AG08395 (cell line): ENCODE measurements at places on chromosomes 16 and 17.

DNA sequence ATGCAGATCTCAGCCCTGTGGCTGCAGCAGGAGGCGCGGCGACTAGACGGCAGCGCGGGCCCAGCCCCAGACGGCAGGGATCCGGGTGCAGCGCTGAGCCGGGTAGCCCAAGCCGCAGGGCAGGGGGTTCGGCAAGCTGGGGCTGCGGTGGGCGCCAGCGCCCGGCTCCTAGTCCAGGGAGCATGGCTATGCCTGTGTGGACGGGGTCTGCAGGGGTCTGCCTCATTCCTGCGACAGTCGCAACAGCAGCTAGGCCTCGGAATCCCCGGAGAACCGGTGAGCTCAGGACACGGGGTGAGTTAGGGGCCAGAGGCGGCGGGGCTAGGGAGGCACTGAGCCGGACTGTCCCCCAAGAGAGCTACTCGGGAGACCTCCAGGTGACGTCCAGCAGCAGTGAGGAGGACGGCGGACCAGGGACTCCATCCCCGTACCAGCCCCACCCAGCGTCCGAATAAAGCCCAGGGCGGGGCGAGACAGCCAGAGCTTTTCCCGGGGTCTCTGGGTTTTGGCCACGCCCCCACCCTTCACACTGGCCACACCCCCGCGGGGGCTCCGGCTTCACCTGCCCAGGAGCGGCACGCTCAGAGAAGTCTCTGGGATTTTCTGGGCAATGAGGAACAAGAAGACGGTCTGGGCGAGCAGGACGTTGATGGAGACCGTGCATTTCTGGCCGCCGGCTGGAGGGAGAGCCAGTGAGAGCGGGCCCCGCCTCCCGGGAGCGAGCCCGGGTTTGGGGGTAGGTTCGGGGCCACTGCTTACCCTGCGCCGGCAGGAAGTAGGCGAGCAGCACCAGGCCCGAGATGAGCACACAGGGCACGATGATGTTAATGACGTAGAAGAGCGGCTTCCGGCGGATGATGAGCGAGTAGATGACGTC lies 1.1 kb downstream of the C17orf107 start:
- no peak for DNase-seq

- no peak for DNase-seq
These were observed 2.5 kb downstream of the DEXI start for GRCh38 chr16:10939649-10940234.

DNA sequence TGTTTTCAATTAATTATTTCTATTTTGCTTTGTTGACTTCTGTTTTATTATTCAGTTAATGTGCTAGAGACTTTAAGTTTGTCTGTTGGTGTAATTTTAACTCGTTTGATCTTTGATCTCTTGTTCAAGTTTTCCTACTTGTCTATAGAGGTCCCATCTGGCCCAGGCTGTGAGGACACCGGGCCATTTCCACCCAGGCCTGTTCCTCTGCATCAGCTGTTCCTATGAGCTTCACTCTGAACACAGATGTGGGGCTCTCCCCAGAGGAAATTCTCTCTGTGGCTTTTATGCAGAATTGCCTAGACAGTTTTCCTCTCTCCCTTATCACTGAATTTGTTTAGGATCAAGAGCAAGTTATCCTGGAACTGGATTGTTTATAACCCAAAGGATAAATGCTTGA lies 44.7 kb downstream of the MYO18A start:
- DNase-seq: no peak

DNA sequence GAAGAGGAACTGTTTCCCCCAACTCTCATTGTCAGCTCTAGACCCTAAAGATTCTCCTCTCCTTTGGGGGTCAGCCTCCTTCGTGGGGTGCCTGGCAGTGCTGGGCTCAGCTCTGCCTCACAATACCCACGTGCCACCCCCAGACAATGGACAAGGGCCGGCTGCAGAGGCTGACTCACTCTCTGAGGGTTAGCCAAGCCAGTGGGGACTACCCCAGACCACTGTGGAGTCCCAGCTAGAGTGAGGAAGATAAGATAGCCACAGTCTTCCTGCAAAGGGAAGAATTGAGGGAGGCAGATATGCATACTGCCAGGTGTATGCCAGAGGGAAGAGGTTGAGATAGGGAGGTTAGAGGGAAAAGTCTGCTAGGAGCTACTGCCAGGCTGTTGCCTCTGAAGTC lies 13.5 kb upstream of the MTMR4 start:
- DNase-seq: no peak

DNA sequence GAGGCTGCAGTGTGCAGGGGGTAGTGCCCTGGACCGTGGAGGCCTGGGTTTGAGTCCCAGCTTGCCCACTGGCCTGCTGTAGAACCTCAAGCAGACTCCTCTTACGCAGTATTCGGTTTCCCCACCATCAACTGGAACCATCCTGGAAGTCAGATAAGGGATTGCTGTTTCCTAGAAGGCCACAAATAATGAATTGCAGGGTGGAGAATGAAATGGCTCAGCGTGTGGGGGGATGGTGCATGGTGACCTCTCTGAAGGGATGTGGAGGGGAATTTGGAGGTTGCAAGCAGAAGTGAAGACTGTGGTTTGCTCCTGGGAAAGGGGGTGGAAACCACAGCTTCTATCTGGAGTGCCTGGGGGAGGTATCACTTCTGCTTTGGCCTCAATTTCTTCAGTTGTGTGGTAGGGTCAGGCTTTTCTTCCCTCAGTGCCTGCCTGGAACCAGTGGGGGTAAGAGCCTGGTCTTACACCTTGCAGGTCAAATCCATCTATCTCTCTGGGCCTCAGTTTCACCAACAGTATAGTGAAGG lies 1.7 kb downstream of the ADGRG5 start:
- DNase-seq: no peak

GRCh38 chr16:1430759-1431496 lies at the start of gene PERCC1:
Gene PERCC1 (plus strand): TSS chr16:1431078. CDS start chr16:1432594, 1,516 bp downstream.
- no peak for DNase-seq

- DNase-seq: no peak
These were observed 97.6 kb upstream of the DNAH17 start for GRCh38 chr17:78674595-78675315.

DNA sequence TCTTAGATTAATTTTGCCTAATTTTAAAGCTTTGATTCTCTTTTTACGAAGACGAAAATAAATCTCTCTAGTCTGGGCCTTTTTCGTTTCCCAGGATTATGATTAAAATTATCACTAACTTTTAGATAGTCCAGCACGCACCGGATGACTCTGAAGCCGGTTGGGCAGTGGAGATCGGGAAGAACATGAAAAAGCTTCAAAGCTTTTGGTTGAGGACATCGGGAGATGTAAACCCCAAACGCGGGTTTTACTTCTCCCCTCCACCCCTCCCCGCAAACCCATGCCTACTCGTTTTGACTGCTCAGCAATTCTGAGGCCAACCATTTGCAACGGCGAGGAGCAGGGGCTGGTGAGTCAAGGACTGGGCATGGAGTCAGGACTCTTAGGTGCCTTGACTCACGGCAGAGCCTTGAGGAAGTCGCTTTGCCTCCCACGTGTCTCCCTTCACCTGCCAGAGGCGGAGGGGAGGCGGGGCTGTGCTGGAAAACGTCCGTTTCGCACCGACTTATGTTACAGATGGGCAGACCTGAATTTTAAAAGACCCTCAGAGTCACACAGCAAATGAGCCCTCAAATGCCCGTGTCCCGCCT lies 989 bp upstream of the DUSP14 start:
- DNase-seq: peak; percentile 83

GRCh38 chr17:28204751-28205150 lies 114.2 kb upstream of the TMEM97 start:
- no peak for DNase-seq

GRCh38 chr17:17837966-17838962 lies 1.5 kb upstream of the SREBF1 start:
- DNase-seq: peak; percentile 19

GRCh38 chr17:6560496-6560895 lies 4.1 kb upstream of the PITPNM3 start:
- no peak for DNase-seq

- DNase-seq: no peak
These were observed 2.4 kb downstream of the SPSB3 start for GRCh38 chr16:1779741-1780676.

- DNase-seq: no peak
These were observed 2.4 kb upstream of the CBFB start for GRCh38 chr16:67026570-67026969.

- DNase-seq: no peak
These were observed 10.8 kb downstream of the C16orf90 start for GRCh38 chr16:3484318-3485096.

DNA sequence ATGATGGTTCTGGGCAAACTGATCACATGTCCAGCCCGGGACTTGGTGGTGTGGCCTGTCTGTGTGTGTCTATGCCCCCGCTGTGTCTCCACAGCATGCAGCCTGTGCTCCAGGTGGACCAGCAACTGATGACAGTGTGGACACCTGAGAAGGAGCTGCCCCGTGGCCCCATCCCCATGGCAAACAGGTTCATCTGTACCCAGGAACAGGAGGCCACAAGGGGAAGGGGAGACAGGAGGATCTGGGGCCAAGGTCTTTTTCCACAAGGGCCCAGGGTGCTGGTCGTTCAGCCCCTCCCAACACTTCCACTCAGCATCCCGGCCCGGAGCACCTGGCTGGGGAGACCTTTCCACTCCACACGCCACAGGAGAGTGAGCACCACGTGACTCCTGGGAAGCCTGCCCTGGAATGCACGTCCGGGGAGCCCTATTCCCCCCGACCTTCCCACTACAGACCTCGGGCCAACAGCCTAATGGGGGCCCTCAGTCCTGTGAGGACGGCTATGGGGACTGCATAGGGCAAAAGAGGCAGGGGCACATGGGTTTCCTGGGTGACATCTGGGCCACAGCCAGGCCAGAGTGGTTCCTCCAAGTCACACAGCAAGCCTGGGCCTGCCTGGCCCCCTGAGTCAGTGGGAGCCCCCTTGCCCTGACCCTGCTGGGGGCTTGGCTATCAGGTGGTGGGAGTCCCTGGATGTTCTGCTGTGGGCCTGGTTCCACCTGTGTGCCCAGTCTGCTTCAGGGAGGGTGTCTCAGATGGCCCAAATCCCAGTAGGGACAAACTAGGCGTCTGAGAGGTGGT lies 20.8 kb upstream of the NXPH3 start:
- DNase-seq: no peak

GRCh38 chr16:79928142-79928873 lies 327.8 kb upstream of the MAF start:
- DNase-seq: no peak

- DNase-seq: no peak
These were observed 98.3 kb upstream of the HLF start for GRCh38 chr17:55166506-55166905.

DNA sequence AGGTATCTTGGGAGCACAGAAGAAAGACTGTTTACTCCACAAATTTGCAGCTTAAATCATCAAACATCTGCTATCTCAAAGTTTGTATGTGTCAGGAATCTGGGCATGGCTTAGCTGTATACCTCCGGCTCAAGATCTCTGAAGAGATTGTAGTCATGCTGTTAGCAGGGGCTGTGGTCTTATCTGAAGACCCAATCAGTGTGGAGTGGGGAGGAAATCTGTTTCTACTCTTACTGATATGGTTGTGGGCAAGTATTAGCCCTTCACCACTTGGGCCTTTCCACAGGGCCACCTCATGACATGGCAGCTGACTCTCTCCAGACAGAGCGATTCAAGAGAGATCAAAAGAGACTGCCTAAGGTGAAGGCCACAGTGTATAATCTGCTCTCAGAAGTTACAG lies 438.7 kb downstream of the KIF2B start:
- DNase-seq: no peak

DNA sequence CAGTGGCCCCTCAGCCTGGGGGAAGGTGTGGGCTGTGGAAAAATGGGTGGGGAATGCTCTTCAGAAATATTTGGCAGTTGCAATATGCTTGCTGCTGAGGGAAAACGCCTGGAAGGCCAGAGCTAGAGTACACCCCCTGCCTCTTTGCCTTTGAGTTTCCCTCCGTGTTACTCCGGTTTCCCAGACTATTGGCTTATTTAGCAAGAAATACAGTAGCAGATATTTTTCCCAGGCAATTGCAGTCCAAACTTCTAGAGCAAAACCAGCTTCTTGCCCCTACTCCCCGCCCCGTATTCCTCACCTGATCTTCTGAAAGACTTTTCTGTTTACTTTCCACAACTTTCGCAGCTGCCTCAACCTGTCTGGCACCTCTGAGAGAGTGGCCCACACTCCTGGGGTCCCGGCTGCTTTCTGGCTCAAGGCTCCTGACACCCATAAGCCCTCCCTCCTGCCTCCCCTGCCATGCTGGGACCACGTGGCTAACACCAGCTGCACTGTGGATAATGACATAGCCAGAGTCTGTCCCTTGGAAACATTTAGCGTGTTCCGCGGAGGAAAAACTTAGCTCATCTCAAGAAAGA lies 45.8 kb upstream of the HELZ start:
- no peak for DNase-seq

- peak; percentile 73 for DNase-seq
These were observed 1.8 kb upstream of the MT2A start for GRCh38 chr16:56606476-56607108.

GRCh38 chr17:52148288-52148968 lies 10.1 kb downstream of the CA10 start:
- no peak for DNase-seq

DNA sequence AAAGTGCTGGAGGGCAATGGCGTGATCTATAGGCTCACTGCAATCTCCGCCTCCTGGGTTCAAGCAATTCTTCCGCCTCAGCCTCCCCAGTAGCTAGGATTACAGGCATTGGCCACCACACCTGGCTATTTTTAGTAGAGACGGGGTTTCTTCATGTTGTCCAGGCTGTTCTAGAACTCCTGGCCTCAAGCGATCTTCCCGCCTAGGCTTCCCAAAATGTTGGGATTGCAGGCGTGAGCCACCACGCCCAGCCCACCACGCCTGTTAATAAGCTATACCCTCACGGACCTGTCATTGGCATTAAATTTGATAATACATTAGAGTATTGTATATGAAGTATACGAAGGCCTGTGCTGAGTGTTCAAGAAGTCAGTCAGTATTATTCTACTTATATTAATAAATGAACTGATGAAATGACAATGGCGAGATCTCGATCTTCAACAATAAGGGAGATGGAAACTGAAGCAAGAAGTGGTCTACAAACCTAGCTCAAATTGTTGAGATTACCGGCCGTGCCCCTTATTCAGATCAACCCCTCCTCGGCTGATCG lies 818 bp upstream of the BCAS3 start:
- DNase-seq: no peak

DNA sequence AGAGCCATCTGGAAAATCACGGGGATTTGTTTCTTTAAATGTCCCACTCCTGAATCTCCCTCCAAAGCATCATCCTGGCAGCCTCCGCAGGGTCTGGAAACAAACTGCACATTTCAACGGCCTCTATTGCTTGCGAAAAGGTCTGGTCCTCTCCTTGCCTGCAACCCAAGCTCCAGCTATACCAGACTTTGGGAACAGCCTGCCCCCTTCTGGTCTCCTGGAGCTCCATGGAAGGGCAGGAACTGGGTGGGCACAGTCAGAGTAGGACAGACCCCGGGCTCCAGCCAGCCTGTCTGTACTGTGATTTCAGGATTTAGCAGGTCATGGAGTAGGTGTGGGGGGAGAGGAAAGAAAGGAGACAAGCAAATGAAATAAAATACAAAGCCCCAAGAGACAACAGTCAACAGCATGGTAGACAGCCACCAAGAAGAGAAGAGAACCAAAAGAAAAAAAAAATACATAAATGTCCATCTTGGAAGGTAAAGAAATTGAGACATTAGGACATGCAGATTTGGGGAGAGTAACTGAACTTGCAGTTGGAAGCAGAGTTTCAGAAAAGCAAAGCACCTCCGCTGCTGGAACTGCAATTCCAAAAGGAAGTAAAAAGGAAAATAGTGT lies 2.7 kb downstream of the XYLT1 start:
- DNase-seq: peak; percentile 70

- no peak for DNase-seq
These were observed 6.6 kb upstream of the DPEP2 start for GRCh38 chr16:68005786-68006286.

- DNase-seq: no peak
These were observed 2.4 kb downstream of the NUP93 start for GRCh38 chr16:56732366-56732765.

- DNase-seq: no peak
These were observed 3.6 kb downstream of the CLEC19A start for GRCh38 chr16:19288872-19289799.
